ENCODE measurements at places on chromosomes 2 and 18. TPM values are rescaled to one million over a fixed set of nuclear protein-coding genes. Genes with fewer than 3 reads are reported as not detected.

Gene DIPK1C
- total RNA-seq: not detected

- no peaks in the 10 kb centered on the region for H3K4me1 ChIP-seq
- no peak overlapping the region for H3K27ac ChIP-seq
- no peak overlapping the region for H3K4me3 ChIP-seq
- no peaks in the 10 kb centered on the region for H3K27me3 ChIP-seq
- H3K36me3 ChIP-seq: no peaks in the 10 kb centered on the region
Observed at GRCh38 chr2:14930441-14930840, 297.9 kb downstream of the LRATD1 start.

- no peak for DNase-seq
- H3K4me1 ChIP-seq: no peaks in the 10 kb centered on the region
- no peak overlapping the region for H3K4me3 ChIP-seq
Observed at GRCh38 chr2:132776287-132776686, 106.3 kb upstream of the LYPD1 start.

DNA sequence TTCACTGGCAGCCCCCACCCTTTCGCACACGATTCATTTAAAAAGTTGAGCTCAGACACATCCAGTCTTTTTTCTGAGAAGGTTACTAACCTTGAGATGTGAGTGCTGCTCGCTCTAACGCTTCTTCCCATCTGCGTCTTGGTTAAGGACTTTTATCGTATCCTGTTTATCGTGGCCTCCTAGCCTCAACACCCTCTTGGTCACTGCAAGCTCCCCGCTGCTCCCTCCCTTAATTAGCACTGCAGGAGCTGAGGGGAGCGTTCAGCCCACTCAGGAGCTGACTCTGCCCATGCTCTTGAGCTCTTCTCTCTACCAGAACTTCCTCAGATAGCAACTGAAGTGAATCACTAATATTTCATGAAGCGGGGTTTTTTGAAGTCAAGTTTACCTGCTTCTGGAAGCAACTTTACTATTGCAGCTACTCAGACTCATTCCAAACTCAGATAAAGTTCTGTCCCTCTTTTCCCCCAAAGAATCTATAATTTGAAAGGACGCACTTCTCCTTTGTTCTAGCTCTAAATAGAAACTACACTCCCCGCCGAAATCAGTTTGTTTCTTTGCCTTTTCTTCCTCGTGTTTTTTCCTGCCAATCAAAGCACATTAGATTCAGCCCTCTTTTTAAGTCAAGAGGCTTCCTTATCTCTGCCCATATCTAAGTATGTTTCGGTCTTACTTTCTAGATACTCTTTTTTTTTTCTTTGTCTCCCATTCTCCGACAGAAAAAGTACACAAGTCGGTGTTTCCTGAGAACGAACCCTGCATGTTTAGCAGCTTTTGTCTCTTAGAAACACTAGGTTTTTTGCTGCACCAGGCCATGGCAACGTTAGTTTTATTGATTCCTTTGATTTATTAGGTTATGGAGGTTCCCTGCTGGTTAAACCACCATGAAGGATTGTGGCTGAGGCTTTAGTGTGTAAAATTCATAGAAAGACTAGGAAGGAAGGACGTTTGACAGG is 9.3 kb upstream of the CD226 start:
- H3K27me3 ChIP-seq: no peaks in the 10 kb centered on the region
- DNase-seq: no peak
- H3K27ac ChIP-seq: no peak overlapping the region
- H3K36me3 ChIP-seq: no peaks in the 10 kb centered on the region
- H3K4me3 ChIP-seq: no peak overlapping the region

Gene TCF7L1
- total RNA-seq: 14.7 TPM

Measured in lung (tissue), 17 donors.